A673 (cell line): ENCODE measurements at places on chromosomes 6 and 20. TPM values are rescaled to one million over a fixed set of nuclear protein-coding genes. Genes with fewer than 3 reads are reported as not detected.
A peak's percentile ranks its signal among the peaks of the same experiment; 100 is the strongest.

Gene RAET1G
- 0.45 TPM in 1 of 2 replicates, not detected in the other for total RNA-seq

GRCh38 chr6:36734486-36735060, 36.9 kb downstream of the RAB44 start:
- DNase-seq: no peak

Gene ATXN1
- total RNA-seq: 25.6 and 25.7 TPM in 2 replicates

DNA sequence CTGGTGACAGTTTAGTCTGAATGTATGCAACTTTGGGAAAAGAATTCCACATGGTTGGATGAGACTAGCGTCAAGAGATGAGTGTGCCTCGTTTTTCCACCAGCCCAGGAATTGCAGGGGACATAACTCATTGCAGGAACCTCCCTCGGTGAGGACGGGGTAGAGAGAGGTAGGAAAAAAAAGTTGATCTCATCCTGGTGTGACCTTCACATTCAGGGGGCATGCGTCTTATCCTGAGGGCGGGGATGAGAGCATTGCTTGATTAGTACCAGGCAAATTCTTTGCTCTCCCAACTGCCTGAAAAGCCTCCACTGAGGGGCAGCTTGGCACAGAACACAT, 11.8 kb downstream of the TLDC2 start:
- DNase-seq: no peak

- peak; percentile 14 for DNase-seq
These were observed 14.2 kb downstream of the SMPDL3A start for GRCh38 chr6:122803171-122803661.

DNA sequence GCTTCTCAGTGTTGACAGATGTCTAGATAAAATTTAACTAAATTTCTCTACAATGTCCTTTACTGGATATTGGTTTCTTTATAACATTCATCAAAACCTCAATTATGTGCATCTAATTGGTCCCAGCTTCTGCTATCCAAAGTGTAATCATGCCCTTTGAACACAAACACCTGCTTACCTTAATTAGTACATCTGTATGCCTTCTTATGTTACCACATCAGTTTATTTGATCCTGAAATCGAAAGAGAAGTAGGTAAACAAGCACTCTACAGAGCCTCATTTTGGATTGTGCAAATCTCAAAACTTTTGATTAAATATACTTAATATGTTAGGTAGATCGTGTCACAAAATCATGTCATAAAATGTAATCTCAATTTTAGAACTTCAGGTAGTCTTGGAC, 36.5 kb downstream of the TAB2 start:
- no peak for DNase-seq

Gene ABHD16B
- not detected in 2 replicates for total RNA-seq
